ENCODE measurements at places on chromosomes 13 and 19.

- DNase-seq, result no peak
Observed at GRCh38 chr13:45786293-45786920, 65.1 kb downstream of the SIAH3 start.

DNA sequence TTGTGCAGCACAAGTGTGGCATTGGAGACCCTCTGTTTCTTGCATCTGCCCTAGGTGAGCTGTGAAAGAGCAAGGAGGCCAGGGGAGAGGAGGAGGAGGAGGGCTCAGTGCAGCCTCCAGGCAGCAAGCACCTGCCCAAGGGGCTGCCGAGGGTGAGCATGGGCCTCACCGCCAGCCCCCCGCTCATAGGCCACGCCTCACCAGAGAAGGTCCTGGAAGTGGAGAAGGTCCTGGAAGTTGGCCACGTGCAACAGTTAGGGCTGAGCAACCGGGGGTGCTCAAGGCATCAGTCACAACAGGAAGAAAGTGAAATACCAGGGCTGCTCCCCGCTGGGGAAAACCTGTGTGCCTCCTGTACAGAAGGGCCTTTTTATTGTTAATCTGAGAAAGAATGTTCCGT, 168.9 kb downstream of the TEX29 start:
- DNase-seq, result no peak

GRCh38 chr19:862581-863314, 3.3 kb downstream of the CFD start:
- peak; percentile 83 for DNase-seq

GRCh38 chr19:46756544-46756888, 10.3 kb upstream of the STRN4 start:
- DNase-seq, result no peak

DNA sequence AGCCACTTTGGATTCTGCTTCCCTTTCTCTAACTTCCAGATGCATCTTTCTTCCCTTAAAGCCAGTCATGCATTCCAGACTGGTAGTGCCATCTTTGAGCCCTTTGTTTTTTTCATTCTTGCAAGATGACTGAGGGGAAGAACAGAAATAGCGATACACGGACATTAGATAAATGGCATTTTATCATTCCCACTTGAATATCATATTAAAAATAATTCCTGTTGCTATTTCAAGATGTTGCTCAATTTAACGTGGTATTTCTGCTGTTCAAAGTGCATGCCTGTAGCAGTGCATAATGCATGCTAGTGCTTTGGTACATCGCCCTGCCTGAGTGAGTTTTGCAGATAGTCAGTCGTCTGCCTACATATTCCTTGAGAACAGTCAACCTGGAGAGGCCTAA, 140.6 kb upstream of the FRY start:
- DNase-seq, result no peak

DNA sequence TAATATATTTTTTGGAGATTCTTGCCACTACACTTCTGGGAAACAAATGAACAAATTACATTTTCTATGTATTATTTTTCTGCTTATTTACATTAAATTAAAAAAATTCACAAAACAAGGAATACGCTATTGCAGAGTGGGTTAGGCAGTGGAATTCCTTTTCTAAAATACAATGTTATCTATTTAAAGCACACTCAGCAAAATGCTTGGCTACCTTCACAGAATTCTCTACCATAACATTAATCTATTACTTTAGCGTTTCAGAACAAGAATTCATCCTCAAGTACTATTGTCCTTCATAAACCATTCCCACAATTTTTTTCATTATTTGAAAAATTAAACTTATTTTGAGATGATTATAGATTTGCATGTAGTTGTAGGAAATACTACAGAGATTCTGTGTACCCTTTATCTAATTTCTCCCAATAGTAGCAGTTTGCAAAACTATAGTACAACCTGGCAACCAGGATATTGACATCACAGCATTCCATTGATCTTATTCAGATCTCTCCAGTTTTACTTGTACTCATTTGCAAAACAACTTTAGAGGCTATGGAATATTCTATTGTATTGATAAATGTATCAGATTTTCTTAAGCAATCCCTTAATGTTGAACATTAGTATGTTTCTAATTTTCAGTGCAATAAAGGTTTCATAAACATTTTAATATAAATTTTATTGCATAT, 120.9 kb downstream of the DLEU7 start:
- DNase-seq, result no peak

GRCh38 chr19:47271949-47272348, 2.7 kb upstream of the INAFM1 start:
- no peak for DNase-seq

DNA sequence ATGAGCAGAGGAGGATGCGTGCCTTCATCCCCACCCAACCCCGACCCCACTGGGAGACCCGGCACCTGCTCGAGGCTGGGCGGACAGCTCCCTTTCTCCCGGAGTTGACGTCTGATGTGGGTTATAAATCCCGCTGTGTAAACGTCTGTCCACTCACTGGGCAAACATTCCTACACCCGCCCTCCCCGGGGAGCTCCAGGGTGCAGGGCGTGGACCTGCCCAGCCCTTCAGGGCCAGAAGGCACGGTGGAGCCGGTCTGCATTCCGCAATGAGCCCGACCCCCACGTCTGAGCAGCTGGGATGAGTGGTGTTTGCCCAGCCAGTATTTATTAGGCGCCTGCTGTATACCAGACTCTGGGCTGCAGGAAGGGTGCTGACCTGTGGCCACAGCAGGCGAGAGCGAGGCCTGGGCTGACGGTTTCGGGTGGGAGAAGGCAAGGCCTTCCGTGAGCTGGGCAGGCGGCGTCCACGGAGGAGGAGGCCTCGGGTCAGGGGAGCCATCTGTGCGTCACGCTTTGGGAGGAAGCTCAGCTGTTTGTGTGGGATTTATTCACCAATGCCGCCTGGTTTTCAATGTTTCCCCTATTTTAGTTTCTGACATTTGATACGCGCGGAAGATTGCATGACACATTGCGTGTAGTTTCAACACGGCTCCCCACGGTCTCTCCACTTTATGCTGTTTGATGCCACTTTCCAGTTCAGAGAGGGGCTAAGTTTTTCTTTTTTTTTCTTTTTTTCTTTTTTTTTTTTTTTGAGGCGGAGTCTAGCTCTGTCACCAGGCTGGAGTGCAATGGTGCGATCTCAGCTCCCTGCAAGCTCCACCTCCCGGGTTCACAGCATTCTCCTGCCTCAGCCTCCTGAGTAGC, 2.0 kb downstream of the MISP start:
- DNase-seq, result no peak

DNA sequence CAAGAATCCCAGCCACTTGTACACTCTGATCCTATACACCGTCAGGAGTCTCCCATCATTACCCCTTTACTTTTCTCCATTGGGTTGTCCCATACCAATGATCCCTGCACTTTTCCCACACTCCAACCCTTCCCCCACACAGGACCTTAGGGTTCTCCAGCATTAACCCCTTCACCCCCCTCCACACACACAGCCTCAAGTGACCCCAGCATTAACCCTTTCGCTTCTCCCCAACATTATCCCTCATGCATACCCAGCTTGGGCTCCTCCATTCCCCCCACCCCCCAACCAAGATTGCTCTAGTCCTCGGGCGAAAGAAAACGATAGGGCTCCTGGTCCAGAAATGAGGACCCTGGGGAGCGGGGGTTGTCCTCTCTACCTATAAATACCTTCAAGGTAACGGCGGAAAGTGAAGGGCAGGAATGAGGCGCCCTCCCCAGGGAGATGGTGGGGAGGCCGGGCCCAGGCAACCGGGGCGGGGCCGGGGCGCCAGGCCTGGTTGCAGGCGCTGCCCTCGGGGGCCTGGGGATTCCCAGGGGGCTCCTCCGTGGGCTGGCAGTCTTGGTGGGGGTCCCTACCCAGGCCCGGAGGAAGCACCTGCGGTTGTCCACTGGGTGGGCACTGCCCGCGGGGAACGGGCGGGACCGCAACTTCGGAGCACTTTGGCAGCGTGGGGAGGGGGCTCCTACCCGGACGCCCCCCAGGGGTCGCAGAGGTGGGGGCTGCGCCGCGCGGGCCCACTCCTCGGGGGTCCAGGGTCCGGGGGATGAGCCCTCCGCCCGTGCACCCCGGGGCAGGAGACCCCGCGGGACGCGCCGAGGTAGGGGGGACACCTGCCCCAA, 757 bp downstream of the WIZ start:
- DNase-seq, result no peak

DNA sequence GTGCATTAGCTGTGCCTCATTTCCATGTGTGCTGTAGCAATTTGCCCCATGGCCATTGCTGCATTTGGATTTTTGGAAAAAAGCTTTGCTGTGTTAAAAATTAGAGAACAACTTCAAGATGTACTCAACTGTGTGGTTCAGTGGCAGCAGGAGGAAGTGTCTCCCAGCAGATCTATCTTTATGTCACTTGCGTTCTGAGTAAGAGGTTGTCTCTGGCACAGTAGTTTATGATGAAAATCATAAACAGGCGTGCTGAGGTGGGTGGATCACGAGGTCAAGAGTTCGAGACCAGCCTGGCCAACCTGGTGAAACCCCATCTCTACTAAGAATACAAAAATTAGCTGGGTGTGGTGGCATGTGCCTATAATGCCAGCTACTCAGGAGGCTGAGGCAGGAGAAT, 29.0 kb upstream of the RNF17 start:
- no peak for DNase-seq

DNA sequence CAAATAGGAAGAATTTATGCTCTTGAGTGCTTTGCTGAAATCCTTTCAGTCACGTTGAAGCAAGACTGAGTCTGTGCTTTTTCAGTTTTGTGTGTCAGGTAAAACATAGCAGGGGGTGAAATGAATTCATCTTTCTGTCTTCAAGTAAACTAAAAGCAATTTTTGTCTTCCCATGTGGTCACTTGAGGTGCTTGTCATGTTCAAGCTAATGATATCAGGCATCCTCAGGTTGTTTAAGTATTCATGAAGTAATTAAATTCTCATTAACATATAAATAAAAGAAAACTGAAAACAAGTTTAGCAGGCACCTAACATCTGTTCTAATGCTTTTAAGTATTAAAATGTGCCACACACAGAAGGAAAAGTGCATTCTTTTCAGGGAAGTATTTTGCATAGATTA, 2701.3 kb downstream of the PCDH9 start:
- no peak for DNase-seq

- no peak for DNase-seq
Observed at GRCh38 chr19:50233308-50233910, 30.0 kb downstream of the MYH14 start.

DNA sequence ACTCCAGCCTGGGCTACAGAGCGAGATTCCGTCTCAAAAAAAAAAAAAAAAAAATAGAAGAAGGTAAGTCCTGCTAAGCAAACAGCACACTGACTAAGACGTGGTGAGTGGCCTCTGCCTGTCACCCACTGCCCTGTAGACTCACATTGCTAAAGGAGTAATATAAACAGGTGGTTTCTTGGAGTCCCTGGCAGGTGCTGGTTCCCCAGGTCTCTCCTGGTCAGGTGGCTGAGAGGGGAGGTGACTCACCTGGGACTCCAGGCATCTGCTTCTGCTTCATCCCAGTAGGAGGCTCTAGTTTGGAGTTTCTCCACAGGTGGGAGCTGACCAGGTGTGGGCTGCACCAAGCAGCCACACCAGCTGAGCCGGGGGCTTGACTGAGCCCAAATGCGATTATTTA, at the start of gene OR10H1:
Gene OR10H1, minus strand, starts transcription at position 359 of the 400 bp plus-strand sequence. CDS start 7,627 bp downstream, outside the sequence.
- DNase-seq, result no peak

DNA sequence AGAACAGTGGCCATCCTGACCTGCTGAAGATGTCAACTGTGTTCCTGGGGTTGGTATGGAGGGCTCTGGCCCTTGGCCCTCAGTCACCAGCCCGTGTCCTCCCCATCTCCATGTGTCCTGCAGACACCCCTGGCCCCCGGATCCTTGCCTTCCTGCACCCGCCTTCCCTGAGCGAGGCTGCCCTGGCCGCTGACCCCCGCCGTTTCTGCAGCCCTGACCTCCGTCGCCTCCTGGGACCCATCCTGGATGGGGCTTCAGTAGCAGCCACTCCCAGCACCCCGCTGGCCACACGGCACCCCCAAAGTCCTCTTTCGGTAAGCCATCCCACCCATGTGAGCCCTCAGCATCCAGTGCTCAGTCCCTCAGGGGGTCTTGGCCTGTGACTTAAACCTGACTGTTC, 24.8 kb downstream of the HIF3A start:
- no peak for DNase-seq

DNA sequence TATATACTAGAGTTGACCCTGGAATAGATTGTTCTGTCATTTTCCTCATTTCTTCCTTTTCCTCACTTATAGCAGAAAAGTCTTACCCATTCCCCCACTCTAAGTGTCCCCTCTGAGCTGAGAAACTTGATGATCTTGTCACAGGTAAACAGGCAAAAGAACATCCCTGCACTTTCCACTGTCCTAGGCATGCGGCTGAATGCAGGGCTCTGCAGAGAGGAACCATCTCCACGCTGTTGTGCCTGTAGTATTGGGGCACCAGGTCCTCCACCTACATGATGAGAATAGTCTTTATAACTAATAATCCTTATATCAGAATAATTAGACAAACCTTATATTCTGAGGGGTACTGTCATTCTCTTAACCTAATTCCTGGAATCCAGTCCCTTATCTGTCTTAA, 211.3 kb downstream of the RBM26 start:
- DNase-seq, result no peak

- no peak for DNase-seq
Observed at GRCh38 chr19:31255174-31255799, 93.9 kb downstream of the TSHZ3 start.

DNA sequence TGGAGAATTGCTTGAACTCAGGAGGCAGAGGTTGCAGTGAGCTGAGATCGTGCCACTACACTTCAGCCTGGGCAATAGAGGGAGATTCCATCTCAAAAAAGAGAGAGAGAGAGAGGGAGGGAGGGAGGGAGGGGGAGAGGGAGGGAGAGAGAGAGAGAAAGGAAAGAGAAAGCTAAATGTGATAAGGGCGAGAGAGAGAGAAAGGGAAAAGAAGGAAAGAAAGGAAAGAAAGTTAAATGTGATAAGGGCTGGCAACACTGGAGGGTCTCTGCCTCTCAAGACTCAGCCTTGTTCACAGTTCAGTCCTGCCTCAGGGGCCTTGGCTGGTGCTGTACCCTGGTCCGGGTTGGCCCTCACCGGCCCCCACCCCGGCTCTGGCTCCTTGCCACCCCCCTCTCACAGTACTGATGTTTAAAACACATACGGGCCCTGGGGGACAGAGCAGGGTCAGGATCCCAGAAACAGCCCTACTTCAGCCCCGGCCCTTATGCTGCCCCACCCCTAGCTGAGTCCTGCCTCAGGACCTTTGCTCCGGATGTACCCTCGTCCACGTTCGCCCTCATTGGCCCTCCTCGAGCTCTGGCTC, 3.5 kb downstream of the MAP1S start:
- DNase-seq, result no peak

DNA sequence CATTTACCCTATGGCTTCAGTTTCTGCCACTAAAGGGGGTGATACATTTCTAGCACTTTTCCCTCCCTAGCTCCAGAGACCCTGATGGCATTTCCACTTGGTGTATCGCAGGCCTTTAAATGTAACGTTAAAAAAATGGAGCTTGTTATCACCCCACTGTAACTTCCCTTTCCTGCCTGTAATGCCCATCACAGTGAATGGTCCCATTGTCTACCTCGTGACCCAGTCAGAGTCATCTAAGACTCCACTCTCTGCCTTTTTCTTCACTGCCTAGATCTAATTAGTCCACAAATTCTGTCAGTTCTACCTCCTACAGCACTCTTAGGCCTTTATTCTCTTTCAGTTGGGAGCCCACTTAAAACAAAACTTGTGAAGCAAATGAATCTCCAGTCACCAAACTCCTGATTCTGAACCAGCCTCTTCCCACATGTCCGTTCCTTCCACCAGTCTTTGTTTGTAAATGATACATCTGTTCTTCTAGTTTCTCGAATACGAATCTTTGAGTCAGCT, 64.8 kb downstream of the NHLRC3 start:
- no peak for DNase-seq

Measured in activated CD4-positive, alpha-beta T cell treated with anti-CD3 and anti-CD28 coated beads, Interleukin-2, amount 10 ng/mL, durations not matched to agents 7 days and 5 days (primary cell).